Activated CD8-positive, alpha-beta memory T cell treated with anti-CD3 and anti-CD28 coated beads for 1 hour (primary cell): ENCODE measurements at places on chromosomes 13 and 19.

DNA sequence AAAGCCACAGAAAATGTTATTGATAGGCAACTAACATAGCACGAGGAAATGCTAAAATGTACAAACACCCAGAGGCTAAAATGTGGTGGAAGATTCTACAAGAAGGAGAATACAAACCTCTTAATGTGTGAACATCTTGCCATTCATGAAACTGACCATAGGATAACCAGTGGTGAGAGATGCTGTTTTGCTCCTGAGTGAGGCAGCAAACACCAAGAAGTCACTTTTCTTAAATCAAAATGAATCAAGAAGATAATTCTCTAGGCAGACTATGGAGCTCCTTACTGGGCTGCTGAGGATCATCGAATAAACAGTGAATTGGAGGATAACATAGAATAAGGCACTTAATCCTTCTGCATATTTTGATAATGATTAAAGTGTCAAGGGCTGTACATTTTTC, 375.4 kb upstream of the SLITRK6 start:
- no peak for DNase-seq

DNA sequence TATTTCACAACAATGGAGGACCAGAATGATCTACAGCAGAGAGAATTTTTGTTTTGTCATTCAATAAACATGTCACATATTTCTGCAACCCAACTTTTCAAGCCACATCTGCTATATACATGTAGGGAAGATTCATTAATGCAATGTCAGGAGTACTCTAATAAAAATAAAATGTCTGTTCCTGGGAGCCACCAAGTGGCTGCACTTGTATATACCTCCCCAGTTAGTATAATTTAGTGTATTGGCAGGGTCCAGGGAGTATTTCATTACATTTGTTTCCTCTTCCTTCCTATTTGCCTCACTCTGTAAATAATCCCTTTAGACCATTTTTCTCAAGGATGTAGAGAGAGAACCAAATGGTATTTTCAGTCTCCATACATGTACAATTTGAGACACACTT, 1169.0 kb downstream of the DIAPH3 start:
- no peak for DNase-seq

DNA sequence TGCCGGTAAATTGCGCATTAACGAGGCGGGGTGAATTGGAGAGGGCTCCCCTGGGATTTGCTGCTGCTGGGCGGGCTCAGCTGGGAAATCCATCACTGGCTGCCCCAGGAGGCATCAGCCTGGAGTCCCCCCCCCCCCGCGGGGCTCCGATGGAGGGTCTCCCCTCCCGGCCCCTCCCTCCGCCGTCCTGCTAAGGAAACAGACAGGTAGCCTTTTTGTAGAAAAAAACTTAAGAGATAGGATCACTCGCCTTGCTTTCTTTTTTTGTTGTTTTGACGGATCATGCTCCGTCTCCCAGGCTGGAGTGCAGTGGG, 6.8 kb downstream of the TLE6 start:
- DNase-seq, result no peak

DNA sequence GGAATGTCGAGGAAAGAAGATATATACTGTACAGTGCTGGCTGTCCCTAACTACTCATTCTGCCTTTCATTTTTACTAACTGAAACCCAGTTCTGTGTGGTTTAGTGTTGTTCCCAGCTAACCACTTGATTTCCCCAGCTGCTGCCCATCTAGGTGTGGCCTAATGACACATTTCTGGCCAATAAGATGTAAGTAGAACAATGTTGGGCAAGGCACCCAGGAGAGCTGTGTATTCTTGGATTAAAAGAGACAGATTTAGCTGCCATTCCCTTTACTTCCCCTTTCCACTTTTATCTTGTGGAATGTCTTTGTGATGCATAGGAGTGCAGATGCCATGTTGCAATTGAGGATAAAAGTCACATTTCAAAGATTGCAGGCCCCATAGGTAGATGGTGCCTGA, 28.3 kb upstream of the PCDH9 start:
- no peak for DNase-seq

DNA sequence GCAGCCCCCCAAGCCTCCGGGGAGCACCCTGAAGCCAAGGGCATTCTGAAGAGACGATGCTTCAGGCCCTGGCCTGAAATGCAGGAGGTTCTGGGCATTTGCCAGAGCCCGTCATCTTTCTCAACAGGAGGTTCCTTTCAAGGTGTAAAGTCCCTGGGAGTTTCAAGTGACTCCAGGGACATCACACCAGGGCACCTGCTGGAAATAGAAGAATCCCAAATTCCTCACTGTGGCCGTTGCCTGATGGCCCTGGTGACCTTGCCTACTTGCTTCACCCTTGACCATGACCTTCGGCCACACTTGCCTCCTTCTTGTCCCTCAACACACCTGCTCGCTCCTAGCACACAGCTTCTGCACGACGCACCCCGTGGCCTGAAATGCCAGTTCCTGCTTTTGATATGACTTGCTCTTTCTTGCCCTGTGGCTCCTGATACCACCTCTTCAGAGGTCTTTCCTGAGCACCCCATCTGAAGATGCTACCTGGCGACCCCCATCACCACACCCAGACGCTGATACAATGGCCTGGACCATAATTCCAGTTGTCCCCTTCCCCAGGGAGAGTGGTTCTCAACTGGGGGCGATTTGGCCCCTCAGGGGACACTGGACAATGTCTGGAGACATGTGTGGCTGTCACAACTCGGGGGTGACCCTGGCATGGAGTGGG, 3.5 kb downstream of the DPP9 start:
- DNase-seq, result no peak

- no peak for DNase-seq
Observed at GRCh38 chr19:54121259-54121658, 5.7 kb downstream of the PRPF31 start.

DNA sequence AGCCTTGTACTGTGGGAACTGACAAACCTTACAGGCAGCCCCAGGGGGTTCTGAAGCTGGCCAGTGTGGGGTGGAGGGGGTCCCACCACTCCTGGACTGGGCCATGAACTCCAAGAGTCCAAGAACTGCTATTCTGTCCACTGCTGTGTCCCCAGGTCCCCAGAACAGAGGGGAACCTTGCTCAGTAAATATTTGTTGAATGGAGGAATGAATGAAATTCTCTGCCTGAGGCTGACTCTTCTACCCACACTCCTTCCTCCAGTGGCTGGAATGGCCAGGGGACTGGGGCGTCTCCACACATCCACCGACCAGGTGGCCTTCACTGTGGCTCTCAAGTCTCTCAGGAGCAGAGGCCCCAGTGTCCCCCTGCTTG, 11.6 kb downstream of the WIZ start:
- no peak for DNase-seq

DNA sequence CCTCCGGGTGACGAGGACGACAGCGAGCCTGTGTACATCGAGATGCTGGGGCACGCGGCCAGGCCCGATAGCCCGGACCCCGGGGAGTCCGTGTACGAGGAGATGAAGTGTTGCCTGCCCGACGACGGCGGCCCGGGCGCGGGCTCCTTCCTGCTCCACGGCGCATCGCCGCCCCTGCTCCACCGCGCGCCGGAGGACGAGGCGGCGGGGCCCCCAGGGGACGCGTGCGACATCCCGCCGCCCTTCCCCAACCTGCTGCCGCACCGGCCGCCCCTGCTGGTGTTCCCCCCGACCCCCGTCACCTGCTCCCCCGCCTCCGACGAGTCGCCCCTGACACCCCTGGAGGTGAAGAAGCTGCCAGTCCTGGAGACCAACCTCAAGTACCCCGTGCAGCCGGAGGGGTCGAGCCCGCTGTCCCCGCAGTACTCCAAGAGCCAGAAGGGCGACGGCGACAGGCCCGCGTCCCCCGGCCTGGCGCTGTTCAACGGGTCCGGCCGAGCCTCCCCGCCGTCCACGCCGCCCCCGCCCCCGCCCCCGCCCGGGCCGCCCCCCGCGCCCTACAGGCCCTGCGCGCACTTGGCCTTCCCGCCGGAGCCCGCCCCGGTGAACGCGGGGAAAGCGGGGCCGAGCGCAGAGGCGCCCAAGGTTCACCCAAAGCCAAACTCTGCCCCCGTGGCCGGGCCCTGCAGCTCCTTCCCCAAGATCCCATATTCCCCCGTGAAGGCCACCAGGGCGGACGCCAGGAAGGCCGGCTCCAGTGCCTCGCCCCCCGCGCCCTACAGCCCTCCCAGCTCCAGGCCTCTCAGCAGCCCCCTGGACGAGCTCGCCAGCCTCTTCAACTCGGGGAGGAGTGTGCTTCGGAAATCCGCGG, 511.3 kb downstream of the MYO16 start:
- no peak for DNase-seq

GRCh38 chr19:2888731-2889224, 11.9 kb upstream of the ZNF57 start:
- peak; percentile 33 for DNase-seq

DNA sequence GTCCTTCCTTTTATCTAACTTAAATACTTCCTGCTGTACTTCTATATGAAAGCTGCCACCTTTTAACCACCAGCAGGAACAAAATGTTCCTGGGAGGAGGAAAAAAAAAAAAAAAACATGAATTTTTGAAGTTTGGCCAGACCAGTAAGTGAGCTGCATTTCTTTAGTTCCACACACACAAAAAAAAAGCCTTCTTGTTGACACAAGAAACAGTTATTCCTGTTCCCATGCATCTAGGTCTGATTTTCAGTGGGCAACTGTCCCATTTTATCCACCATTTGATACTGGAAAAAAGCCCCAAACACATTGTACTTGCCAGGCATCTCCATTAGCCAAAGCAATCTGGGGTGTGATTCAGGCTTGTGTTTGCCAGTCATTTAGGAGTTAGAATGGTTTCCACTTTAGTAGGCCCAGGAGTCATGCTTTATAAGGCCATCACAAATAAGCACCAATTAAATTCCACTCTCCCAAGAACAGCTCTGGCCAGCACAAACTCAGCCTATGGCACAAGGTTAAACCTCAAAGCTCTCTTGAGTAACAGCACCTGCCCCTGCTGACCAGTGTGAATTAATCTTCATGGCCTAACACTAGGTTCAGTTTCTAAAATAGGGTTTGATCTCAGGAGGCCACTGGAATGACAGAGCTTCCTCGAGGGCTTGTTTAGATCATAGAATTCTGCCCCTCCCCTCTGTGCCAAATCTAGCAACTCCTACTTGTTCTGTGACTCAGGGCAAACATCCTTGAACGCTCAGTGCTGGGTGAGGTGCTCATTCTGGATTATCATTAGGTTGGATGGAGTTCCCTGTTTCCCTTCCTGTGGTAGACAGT, 67.1 kb downstream of the NUFIP1 start:
- DNase-seq, result no peak

DNA sequence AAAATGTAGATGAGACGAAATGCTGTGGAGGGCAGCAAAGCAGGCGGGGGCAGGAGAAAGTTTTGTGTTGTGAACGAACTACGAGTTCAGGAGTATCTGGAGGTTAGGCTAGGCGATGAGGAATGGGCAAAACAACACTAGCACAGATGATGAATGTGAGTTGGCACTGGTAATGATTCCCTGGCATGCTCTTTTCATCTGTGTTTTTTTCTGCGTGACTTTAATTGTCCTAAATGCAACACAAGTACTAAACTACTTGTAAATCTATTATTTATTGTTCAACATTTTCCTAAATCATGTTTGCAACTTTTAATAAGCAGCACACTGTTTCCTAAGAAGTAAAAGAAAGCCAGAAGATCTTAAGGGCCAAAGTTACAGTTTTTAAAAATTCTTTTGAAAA, 19.2 kb downstream of the TNFSF13B start:
- DNase-seq, result no peak

DNA sequence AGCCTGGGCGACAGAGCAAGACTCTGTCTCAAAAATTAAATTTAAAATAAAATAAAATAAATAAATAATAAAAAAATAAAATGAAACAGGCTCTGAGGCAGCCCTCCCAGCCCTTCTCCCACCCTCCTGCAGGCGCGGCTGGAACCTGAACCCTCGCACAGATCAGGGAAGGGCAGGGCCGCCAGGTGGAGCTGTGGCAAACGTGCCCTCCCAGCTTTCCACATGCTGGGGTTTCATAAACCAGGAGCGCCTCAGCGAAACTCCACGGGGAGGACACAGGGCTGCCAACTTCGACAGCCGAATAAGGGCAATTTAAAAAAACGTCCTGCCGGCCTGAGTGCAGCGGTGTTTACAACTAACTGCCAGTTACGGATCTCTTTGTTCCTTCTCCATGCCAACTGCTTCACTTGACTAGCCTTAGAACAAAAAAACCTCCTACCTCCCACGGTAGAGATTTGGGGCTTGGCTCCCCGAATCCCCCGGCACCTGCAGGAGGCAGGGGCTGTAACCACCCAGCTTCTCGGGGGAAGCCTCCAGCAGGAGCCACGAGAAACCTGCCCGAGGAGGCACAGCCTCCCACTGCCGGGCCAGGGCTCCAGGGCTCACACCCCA, 15.9 kb downstream of the ZNF787 start:
- no peak for DNase-seq

DNA sequence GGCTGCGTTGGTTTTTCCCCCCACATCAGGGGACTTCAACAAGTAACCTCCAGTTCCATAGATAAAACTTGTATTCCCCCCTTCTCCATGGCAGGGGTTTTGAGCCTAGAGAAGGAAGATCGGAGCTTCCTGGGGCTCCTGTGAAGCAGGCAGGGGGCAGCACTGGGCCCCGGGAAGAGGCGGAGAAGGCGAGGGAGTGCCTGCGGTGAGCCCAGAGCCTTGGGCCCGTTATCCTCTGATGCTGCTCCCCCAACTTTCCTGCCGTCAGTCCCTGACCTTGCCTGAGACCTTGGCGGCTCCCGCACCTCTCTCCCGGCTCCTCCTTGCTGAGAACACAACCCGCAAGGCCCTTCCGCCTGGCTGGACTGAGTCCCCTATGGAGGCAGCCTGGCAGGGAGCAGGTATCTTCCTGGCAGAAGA, 2.5 kb downstream of the LIPE start:
- no peak for DNase-seq

DNA sequence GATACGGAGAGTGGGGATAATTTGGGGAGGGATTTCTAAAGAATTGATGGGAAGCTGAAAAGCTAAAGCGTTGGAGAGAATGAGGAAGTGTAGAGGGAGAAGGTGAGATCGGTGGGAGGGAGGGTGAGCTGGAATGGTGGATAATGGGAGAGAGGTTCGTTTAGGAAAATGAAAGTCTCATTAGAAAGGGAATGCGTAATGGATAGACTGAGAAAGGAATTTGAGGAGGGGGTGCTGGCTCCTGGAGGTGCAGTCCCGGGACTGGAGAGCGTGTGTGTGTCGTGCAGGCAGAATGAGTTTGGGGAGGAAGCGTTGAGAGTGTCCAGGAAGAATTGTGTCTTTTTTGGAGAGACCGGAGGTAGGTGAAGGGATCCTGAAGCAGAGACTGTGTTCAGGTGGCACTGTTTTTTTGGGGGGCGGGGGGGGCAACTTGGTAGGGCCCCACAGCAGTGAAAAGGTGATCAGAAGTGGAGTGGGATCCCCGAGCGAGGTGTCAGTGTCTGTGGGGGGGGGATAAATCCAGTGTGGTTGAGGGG, 1.4 kb downstream of the ACTN4 start:
- no peak for DNase-seq

GRCh38 chr13:94947965-94948371, 235.6 kb upstream of the SOX21 start:
- DNase-seq, result no peak

- no peak for DNase-seq
Observed at GRCh38 chr13:111047326-111047725, 67.8 kb upstream of the ARHGEF7 start.

DNA sequence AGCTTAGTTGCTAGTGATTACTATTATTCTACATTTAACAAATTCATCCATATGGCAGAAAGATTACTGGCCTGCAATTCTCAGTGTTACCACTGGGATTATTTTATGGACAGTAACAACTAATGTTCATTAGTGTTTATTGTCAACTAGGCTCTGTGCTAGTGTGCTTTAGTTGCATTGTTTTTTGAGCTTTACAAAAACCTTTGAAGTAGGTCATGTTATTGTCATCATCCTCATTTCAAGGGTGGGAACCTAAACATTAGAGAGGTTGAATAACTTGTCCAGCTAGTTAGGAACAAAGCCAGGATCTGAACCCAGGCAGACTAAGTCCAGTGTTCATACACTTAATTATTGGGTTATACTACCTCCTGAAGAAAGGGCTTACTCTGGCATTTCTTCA, 27.8 kb upstream of the TDRD3 start:
- DNase-seq, result no peak
